ENCODE measurements at places on chromosomes 12 and 14.
A peak's percentile ranks its signal among the peaks of the same experiment; 100 is the strongest.

GRCh38 chr14:23173796-23174195, 9.7 kb downstream of the SLC7A8 start:
- no peak for DNase-seq

- DNase-seq = peak; percentile 32
Observed at GRCh38 chr12:102169922-102170621, 27.6 kb downstream of the PMCH start.

- DNase-seq = no peak
Observed at GRCh38 chr12:98409548-98409947, 105.8 kb upstream of the TMPO start.

GRCh38 chr14:32571551-32571950, 242.5 kb downstream of the AKAP6 start:
- DNase-seq = no peak

- DNase-seq = no peak
Observed at GRCh38 chr14:103189481-103190470, 66.5 kb downstream of the TNFAIP2 start.

DNA sequence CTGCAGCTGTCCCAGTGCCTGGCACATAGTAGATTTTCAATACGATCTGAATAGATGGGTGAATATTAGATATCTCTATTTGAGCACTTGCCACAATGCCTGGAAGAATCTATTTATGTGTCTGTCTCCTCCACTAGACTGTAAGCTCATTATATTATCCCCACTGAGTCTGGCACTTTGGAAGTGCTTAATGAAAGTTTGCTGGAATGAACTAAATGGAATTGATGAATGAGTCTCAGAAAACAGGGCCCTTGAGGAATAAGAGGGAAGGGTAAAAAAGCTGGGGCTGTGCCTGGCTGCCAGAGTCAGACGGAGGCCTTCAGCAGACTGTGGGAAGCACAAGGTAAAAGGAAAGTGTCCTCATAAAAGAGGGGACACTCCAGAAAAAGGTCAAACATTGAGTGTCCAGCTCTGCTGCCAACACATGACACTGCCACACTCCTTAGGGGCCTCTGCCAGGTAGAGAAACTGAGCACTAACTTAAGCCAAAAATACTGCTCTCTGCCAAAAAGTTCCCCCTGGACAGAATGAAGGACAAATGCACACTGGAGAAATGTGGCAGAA, 39.3 kb downstream of the GLT8D2 start:
- no peak for DNase-seq

DNA sequence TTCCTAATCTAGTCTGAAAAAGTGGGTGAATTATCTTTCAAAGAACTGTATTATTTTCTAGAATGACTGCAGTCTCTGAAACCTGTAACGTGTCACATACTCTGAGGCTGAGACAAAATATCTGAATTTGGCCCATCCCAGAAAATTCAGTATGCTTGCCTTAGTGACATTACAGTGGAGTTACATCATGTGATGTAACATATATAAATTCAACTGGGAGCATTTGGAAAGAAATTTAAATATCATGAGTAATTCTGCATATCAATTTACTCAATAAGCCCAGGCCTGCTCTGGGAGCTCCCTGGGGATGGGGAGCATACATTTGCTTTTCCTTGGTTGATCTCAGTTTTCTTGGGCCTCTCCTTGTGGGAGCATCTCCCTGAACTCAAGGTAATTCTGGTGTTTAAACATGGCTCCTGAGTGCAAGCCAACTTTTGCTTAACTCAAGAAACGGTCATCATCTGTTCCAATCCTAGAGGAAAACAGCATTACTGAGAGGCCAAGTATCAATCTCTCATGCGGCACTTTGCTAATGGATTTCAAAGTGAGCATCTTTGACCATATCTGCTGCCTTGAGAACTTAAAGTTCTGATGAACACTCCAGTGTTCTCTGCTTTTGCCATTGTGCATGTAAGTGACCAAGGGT, 54.4 kb downstream of the AKAP6 start:
- no peak for DNase-seq

- DNase-seq = no peak
Observed at GRCh38 chr14:67268426-67269150, 27.4 kb downstream of the PALS1 start.

GRCh38 chr14:92800525-92800924, 6.4 kb downstream of the GOLGA5 start:
- DNase-seq = no peak

Measured in activated CD4-positive, alpha-beta T cell treated with anti-CD3 and anti-CD28 coated beads, Interleukin-2, amount 10 ng/mL, durations not matched to agents 7 days and 5 days (primary cell).